ENCODE measurements at places on chromosomes 5 and 9.

DNA sequence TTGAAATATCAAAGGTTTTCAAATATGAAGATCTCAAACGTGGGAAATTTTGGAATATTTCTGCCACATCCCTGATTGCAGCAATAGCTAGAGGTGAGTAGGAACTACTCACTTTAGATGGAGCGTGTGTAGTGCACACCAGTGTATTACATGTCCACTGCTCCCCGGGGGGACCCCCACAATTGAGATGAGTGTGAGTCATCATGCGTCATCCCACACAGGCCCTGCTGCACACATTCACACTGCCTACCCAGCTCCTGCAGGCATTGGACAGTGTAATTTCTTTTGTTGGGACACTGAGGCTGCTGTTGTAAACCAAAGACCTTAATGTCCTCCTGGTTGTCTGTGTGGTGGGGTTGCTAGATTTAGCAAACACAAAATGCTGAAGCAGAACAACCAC, 280.0 kb downstream of the GAS1 start:
- no peak for DNase-seq

GRCh38 chr9:128097543-128098296, 29.7 kb downstream of the SLC25A25 start:
- no peak for DNase-seq

- peak; percentile 80 for DNase-seq
These were observed 657.2 kb downstream of the TLE1 start for GRCh38 chr9:81032030-81032572.

- no peak for DNase-seq
These were observed 206.8 kb downstream of the SAXO1 start for GRCh38 chr9:18826248-18826647.

DNA sequence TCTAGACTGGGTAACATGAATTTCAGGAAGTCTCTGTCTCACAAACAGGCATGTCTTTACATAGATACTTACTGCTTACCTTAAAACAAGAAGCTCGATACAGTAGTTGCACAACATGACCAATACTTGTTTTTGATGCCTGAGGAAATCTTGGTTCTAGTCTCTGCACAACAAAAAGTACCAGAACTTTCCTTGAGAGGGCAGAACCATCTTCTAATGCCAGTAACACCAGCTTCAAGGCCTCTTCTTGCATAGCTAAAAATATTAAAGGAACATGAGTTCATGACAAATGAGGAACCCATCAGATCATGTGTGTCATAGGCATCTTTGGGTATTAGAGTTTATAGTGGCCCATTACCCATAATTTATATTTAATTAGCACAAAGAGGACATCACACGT, 22.0 kb downstream of the RC3H2 start:
- DNase-seq = no peak

GRCh38 chr9:22454016-22454415, 7.4 kb downstream of the DMRTA1 start:
- peak; percentile 65 for DNase-seq

DNA sequence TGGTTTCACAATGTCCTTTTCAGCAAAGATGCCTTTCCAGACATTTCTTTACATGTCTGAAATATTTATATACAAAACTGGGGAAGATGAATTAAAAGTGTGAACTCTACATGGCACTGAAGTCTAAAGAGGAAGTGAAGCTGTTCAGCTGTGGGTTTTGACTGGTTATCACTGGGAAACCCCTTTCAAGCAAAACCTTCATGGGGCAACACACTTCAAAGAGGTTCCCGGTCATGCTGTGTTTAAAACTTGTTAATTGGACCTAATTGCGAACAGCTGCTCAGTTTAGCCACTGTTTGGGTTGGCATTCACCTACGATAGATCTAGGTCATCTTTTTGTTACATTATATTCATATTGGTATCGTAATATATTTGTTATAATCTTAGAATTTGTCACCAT, 20.0 kb upstream of the GDNF start:
- no peak for DNase-seq

DNA sequence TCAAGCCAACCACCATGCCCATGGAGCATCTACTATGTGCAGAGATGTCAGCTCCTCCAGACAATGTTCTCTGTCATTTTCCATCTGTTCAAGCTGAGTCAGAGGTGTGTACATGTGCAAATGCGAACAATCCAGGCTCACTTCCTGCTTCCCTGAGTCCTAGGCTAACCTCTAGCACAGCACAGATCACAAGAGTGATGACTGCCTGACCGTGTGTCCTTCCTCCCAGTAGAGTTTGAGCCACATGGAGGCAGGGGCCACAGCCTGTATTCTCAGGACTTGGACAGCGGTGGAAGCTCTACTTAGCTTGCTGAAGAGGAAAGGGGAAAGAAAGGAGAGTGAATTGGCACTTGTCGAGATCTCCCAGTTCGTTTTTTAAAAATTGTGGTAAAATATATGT, 87.2 kb downstream of the KCNIP1 start:
- DNase-seq = peak; percentile 7

DNA sequence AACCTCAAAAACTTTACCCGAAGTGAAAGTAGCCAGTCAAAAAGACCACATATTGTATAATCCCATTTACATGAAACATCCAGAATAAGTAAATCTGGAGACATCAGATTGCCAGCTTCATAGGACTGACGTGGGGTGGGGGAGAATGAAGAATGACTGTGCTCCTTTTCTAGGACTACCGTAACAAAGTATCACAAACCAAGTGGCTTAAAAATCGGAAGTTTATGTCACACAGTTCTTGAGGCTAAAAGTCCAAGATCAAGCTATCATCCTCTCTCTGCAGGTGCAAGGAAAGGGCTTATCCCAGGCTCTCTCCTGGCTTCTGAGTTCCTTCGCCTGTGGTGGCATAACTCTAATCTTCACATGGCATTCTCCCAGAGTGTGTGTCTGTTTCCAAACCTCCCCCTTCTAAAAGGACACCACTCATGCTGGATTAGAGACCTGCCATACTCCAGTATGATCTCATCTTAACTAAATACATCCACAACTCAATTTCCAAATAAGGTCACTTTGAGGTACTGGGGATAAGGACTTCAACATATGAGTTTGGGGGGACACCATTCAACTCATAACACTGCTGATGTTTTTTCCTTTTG, 25.5 kb downstream of the ADAM19 start:
- no peak for DNase-seq

DNA sequence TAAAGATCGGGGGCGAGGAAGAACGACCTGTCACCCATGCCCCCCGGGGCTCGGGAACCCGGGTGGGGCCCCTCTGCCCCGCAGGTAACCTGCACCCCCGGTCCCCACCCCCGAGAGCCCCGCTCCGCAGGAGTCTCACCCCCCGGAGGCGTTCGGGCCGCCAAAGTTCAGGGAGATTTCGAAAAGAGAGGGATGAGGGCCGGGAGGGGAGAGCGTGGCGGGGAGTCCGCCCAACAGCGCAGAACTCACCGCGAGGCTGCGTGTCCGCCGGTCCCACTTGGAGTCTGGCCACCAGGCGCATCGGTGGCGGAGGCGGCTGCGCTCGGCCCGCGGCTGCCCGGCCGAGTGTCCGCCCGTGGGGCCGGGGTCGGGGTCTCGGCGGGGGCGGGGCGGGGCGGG, at the start of gene PHF19:
PHF19 (minus strand) TSS at position 347 of the 399 bp plus-strand sequence. CDS start 2,447 bp downstream, outside the sequence.
- peak; percentile 39 for DNase-seq

- no peak for DNase-seq
These were observed 113.4 kb upstream of the HMHB1 start for GRCh38 chr5:143698574-143698973.

GRCh38 chr9:99590840-99591239, 230.8 kb upstream of the NR4A3 start:
- DNase-seq = no peak

DNA sequence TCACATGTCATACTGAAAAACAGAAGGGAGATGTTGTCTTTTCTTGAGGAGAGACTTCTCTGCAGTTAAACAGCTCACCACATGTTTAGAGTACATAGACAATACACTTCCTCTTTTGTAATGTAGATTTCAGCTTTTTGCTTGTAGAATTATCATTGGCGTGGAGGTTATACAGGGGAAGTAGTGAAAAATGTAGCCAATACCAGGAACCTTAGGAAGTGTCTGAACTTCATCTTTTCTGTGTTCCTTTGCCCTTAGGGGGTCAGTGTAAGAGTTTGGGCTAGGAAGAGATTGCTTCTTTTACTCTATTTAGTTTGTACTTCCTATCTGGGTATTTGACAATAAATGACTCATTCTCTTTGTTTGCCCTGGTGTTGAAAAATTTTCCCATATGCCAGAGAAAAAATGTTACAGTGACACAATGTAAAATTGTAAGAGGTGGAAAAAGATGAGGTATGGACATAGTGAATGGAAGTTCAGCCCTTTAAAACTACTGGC, 21.0 kb upstream of the CDKN2B start:
- peak; percentile 83 for DNase-seq

- no peak for DNase-seq
These were observed 129.8 kb downstream of the CD180 start for GRCh38 chr5:67066815-67067214.

DNA sequence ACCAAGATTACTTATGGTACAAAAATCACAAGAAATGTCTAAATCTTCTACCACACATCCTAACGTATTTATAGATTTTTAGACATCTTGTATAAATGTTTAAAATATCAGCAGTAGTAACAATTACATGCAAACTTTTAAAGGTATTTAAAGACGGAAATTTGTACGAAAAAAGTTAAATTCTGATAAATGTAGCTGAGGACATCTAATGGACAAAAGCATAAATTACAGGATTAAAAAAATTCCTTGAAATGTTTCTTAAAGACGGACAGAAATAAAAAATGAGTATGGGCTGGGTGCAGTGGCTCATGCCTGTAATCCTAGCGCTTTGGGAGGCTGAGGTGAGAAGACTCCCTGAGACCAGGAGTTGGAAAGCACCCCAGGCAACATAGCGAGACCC, 15.8 kb downstream of the ERCC8 start:
- peak; percentile 6 for DNase-seq
